Stomach (tissue), 19 donors: ENCODE measurements at places on chromosomes 13 and 19.

GRCh38 chr13:69324090-69324886, 783.3 kb upstream of the ATXN8OS start:
- peak; percentile 29 for DNase-seq

- DNase-seq: no peak
These were observed 36.1 kb downstream of the HTR2A start for GRCh38 chr13:46860722-46861121.

- no peak for DNase-seq
These were observed 266.1 kb upstream of the TMTC4 start for GRCh38 chr13:100940658-100941057.

- DNase-seq: no peak
These were observed 2.9 kb upstream of the ZNF304 start for GRCh38 chr19:57348136-57348535.

DNA sequence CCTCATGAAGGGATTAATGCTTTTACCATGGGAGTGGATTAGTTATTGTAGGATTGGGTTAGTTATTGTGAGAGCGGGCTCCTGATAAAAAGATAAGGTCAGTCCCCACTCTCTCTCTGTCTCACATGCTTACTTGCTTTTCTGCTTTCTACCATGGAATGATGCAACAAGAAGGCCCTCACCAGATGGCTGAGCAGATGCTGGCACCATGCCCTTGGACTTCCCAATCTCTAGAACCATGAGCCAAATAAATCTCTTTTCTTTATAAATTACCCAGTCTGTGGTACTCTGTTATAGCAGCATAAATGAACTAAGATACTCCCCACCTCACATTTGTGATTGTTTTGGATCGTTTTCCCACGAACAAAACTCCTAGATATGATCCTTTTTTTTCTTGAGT, 353.8 kb downstream of the DNAJC15 start:
- DNase-seq: no peak

- DNase-seq: peak; percentile 19
These were observed 22.2 kb downstream of the VSTM2B start for GRCh38 chr19:29547981-29548380.

DNA sequence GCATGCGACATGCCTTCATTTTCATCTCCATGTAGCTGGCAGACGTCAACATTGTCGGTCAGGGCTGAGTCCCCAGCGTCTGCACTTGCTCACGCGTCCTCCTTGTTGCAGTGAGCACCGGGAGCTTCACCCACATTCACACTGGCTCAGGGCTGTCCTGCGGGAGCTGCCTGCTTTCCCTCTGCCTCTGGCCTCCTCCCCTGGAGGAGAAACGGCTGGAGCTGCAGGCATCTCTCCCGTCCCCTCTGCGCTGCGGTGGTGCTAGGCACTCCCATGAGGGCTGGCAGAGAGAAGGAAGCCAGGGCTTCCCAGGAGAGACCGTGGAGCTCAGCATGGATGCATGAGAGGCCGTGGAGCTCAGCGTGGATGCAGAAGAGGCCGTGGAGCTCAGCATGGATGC, 18.4 kb upstream of the TMEM255B start:
- DNase-seq: no peak

DNA sequence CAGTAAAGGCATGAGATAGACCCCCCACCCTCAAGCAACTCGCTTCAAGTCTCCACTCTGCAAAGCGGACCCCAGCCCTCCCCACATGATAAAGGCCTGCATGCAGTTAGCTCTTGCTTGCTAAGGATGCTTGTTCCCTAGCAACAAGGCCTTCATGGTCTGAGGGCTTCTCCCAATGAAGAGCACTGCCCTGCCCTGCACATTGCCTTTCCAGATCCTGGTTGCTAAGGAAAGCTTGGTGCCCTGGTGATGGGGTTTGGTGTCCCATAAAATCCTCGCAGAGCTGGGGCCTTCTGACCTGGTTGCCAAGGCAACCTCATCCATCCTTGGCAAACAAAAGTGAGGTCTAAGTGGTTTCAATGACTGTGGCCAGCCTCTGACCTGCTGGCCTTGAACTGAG, 6.0 kb downstream of the DBP start:
- peak; percentile 48 for DNase-seq

GRCh38 chr13:113564331-113565023, 20.1 kb upstream of the TFDP1 start:
- peak; percentile 20 for DNase-seq

DNA sequence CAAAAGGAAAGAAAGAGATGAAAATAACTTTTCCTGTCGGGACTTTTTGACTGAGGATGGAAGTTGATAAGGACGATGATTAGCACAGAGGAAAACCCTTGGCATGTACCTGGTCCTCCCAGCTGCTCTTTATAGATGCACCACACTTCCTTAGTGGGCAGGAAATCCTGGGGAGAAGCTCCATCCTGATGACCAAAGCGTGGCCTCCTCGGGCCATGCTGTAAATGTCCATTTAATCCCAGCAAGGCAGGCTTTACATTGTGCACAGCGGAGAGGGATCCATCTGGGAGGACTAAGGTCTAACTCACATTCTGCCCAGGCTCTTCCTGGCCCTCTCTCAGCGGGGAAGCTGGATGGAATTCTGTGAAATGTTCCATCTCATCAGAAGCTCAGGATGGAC, 113.5 kb downstream of the COL4A2 start:
- no peak for DNase-seq

DNA sequence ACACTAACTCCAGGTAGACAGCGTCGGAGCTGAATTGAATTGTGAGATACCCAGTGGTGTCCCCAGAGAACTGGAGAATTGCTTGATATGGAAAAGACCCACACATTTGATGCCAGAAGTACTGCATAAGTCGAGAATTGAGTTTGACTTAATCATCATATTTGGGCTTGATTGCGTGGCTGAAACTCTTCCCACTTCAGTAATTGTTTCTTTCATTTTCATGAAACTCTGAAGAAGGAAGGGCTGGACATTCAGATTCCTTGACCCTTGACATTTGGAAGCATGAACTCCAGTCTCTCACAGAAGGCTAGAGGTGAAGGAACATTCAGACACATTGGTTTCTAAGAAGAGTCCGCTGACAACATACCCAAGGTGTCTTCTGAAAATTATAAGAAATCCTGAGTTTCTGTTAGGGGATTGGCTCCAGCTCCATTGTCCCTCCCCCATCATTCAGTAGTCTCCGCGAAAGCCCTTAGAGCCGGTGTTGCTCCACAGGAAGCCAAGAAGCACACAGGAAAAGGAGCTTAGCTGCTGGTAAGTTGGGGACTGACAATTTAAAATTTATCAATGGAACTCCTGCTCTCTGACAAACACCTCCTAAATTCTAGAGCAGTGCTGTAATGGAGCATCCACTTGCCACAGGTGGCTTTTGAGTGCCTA, at the start of gene FPR2:
FPR2 (plus strand) TSS at position 484 of the 660 bp plus-strand sequence. CDS start 7,479 bp downstream, outside the sequence.
- DNase-seq: no peak

DNA sequence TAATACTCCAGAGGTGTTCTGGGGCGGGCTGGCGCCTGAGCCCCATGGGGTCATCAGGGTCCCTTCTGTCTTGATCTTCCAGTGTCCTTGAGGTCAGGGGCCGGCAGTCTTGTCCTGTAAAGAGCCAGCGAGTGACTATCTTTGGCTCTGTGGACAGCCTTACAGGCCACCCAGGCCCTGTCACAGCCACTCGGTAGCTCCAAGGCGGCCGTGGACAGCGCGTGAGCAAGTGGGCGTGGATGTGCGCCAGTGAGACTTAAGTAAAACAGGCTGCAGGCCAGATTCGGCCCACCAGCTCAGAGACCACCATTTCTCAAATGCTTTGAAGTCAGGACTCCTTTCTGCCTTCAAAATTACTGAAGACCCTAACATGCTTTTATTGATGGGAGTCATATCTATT, 3.7 kb downstream of the ZNF444 start:
- DNase-seq: no peak

DNA sequence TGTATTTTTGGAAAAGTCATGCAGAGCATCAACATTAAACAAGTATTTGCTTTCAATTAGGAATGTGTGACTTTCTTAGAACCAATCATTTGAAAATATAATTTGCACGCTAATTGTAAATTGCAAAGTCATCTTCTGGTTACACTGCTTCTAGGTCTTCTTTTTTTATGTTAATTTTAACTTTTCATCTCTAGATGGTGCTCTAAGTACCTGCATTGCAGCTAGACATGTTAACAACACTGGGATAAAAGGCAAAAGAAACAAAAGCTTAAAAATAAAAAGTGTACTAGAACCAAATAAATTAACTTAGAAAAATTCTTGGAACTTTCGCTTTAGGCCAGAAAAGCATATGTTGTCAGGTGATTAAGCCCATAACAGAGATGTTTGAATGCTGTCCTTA, 2758.2 kb downstream of the PCDH9 start:
- DNase-seq: no peak

DNA sequence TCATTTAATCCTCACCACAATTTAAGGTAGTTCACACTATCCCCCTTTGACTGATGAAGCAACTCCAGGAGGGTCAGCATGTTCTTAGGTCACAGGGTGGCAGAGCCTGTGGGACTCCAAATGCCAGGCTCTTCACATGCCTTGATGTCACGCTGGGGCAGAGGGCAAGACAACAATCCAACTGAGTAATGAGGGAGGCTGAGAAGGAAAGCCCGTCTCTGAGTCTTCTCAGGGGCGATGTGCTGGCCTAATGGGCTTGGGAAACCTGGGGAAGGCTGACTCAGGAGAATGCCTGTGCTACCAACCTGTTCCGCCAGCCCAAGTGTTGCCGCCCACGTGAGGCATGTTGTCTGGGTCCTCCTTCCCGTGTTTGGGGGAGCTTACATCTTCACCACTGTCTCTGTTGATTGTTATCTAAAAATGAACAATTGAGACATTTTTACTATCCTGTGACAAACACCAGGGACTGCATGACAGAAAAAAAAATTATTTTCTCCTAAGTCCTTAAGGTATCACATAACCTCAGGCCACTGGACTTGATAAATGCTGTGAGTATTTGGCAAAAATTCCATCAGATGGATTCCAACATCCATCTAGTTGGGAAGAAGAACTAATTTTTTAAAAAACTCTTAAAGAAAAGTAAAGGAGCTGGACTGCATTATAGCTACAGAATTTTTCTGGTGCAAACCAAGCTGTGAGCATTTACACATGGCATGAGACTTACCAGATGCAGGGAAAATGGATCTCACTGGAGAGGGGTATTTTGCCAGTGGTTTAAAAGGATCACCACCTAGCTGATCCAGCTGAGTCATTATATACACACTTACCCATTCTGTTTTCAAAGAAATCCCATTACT, 157.5 kb downstream of the RGCC start:
- no peak for DNase-seq

GRCh38 chr13:77513719-77514335, 21.7 kb upstream of the SCEL start:
- no peak for DNase-seq

DNA sequence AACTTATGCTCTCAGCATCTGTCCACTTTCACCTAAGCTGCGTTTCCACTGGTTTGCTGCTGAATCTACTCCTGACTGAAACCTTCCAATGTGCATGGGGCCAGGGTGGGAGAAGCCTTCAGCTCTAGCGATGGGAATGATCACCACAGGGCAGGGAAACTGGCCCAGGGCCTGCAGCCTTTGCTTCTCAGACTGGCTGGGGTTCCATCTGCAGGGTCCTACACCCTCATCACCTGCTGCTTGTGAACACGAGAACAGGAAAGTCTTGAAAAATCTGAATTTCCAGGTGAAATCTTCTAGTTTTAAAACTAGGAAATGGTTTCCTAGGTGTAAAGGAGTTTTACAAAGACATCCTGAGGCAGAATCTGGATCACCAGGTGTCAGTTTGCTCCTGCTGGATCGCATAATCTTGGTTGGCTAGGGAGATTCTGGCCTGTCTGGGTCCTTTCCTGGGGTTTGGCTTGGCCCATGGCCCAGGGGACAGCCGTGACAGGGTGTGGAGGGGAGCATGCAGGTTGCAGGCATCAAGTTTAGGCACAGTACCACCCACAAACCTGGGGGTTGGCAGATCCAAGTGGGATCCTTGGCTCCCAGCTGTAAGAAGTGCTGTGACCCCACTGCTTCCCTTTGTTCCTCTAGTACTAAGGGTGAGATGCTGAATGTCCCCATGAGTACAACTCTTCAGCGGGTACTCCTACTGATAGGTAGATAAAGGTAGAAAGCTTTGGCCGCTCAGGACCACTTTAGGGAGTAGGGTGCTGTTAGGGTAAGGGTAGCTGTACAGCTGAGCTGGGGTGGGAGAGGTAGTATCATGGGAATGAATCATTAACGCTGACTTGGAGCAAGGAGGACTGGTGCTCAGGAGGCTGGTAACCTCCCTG, 1.8 kb upstream of the UBE2M start:
- DNase-seq: no peak

DNA sequence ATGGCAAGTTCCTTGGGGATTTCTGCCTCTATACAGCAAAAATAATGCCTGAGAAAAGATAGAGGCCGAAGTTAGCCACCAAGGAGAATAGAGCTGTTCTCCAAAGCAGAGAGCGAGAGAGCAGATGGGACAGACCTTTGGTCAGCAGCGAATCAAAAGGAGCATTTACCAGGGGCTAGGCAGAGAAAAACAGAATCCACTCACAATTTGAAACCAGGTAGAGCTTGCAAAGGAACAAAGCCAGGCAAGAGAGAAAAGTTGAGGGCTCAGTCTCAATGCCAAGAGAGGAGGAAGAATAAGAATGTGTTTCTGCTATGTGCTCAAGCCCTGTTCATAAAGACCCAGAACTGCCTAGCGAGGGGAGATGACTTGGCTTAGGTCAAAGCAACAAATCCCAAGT, 112.8 kb downstream of the DCT start:
- DNase-seq: no peak

DNA sequence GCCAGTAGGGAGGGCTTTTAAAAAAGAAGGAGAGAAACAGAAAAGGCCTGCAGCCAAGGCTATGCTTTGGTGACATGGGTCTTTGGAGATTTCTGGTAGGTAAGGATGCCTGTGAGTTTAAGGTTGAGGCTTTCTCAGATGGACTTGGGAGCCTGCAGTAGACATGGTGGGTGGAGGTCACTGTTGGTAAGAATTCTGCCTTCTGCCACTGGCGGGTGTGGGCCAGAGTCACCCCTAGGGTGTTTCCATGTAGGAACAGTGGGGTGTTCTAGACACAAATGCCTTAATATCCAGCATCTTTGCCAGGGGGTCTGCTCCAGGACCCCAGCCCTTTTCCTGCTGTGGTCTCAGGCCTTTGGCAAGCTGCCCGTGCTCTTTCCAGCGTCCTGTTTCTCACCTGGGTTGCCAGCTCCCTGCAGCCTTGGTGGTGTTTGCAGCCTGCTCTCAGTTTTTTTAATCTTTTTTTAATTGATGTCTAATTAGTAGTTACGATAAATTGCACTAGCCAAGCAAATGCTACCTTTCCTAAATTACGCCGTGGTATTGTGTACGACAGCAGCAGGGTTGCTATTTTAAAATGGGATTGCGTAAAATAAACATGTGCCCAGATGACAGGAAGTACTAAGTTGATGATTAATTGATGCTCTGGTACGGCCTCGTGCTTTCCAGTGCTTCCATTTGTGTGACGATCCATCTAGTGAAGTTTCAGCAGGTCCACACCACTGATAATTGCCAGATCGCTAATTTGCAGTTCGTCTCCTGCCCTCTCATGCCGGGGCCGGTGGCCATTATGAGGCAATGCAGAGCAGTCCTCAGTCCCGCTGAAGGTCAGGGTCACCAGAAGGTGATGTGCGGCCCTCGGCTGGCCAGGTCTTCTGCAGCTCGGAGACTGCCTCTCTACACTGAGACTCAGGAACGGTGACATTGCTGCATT, 35.3 kb upstream of the NPAS1 start:
- peak; percentile 78 for DNase-seq

GRCh38 chr13:48496271-48497161, 36.4 kb downstream of the RCBTB2 start:
- DNase-seq: no peak
